ENCODE measurements at places on chromosomes 6 and 20. TPM values are rescaled to one million over a fixed set of nuclear protein-coding genes. Genes with fewer than 3 reads are reported as not detected.

DNA sequence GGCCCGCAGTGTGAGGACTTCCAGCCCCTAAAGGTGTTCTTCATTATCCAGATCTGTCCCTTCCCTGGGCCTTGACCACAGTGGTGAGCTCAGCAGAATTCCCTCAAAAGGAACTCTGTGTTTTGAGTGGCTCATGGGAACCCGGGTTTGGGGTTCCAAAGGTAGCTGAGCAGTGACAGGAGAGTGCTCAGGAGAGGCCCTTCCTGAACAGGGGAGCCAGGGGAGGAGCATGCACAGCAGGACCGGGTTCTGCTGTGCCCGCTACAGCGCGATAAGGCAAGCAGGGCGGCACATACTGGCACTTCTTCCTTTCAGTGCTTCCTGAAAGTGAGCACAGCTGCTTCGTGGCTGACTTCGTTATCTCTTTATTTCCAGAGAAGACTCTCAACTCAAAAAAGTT, 88.3 kb downstream of the SSR1 start:
- DNase-seq, result no peak

DNA sequence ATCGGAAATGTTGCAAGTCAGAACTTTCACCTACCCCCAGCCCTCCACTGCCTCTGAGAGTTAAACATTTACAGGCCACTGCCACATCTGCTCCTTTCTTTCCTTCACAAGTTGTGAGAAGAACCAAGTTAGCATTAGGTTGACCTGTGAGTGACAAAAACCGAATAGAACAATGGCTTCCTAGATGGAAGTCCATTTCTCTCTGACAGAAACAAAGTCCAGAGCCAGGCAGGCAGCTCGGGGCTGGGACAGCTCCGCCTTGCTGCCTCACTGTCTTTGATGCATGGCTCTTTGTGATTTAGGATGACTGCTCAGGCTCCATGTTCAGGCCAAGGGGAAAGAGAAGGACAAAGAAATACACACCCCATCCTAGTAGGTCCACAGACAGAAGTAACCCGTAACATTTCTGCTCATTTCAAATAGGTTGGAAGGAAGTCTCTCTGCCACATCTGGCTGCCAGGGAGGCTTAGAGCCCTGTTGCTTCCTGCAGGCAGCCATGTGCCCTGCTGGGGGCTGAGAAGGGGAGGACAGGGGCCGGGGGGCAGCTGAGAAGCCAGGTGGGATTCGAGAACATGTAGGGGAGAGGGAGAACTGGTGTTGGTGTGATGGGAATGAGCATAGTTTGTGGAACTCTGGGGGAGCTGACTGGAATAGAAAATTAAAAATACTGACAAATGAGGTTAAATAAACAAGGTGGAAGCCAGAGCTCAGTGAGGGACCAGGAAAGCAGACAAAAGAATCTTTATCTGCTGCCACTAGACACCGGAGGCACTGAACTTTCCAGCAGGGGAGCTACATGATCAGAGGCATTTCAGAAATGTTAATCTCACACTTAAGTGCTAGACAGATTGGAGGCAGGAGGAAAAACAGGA, 19.5 kb upstream of the IER3 start:
- DNase-seq, result no peak

DNA sequence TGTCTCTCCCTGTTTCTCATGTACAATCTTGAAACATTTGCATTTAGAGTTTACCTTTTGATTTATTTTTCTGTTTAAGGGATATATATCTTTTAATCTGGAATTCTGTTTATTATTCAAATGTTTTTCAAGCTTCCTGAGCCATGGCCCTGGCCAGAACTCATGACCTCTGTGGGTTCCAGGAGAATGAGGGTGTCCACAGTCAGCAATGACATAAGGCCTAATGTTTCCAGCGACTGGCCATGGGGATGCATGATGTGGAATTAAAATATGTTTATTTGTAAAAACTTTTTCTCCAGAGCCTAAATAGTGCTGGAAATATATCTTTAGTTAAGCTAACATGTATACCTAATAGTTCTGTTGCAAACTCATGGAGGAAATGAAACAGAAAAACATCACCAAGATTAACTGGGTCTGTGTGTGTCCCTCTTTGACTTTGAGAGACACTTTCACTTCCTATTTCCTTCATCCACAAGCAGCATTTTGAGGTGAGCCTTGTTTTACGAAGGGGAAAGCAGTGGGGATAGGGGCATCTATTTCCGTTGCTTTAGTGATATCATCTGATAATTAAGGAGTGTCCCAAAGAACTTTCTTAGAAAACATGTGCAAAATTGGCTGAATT, 87.6 kb downstream of the SMOC2 start:
- no peak for DNase-seq

- DNase-seq, result no peak
Observed at GRCh38 chr6:159278626-159279025, 109.4 kb downstream of the FNDC1 start.

DNA sequence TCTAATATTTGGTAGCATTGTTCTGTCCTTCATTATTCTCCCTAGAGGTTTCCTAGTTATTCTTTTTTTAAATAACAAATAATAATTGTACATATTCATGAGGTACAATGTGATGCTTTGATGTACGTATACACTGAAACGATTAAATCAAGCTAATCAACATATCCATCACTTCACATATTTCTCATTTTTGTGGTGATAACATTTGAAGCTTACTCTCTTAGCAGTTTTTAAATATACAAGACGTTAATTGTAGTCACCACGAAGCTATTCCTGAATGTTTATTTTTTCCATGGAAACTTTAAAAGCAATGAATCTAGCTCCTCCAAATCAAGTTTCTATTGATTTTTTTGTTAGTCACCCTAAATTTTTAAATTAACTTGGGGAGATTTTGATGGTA, 116.5 kb upstream of the PRND start:
- no peak for DNase-seq

Gene GATA5
- total RNA-seq, result 6.8 TPM

Gene KCNG1
- not detected for total RNA-seq
